OCI-LY7 (cell line): ENCODE measurements at places on chromosomes 3 and 15.

DNA sequence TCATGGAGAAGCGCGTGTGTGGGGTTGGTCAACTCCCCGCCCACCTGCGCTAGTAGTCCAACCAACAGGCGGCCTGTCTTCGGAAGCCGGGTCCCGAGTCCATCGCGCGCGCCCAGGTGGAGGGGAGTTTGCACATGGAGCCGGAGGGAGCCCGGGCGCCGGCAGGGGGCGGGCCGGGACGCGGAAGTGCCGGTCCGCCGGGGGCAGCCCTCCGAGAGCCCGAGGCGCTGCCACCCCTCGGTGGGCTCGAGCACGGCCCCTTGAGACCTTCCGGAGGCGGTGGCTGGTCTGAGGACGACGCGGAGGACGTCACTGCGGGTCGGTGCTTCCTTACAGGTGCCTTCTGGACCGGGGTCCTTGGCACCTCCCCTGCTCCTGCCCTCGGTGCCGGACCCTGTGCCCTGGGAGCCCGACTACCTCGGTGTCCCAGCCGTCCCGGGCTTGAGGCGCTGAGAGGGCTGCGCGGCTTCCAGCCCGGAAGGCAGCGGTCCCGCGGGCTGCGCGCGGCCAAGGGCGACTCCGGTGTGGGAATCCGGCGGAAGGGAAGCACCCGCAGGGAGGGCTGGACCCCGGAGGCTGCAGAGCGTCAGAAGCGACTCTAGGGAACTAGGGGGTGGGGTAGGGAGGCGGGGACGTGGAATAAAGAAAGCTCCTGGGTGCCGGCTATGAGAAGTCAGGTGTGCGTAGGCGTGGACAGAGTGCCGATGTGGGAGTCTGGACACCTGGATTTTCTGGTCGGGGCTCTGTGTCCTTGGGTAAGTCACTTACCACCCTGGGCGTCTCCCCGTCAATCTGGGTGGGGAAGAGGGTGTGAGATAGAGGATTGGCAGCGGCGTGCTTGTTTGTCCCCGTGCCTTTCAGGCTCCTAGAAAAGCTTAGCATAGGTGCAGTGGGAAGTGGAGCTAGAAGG lies 212.3 kb downstream of the FGF12 start:
- no peak for DNase-seq

DNA sequence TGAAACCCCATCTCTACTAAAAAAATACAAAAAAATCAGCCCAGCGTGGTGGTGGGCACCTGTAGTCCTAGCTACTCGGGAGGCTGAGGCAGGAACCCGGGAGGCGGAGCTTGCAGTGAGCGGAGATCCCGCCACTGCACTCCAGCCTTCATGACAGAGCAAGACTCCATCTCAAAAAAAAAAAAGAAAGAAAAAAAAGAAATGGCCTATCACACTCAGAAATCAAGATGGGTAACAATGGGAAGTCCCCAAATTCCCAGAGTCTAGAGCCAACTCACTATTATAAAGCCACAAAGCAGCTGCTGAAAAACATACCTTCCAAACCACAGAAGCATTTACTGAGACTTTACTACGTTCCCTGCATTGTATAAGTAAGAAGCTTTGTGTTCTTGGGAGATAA lies 7.5 kb downstream of the HDGFL3 start:
- DNase-seq = no peak

GRCh38 chr3:127853681-127854080 lies 31.4 kb upstream of the MGLL start:
- DNase-seq = peak; percentile 46

DNA sequence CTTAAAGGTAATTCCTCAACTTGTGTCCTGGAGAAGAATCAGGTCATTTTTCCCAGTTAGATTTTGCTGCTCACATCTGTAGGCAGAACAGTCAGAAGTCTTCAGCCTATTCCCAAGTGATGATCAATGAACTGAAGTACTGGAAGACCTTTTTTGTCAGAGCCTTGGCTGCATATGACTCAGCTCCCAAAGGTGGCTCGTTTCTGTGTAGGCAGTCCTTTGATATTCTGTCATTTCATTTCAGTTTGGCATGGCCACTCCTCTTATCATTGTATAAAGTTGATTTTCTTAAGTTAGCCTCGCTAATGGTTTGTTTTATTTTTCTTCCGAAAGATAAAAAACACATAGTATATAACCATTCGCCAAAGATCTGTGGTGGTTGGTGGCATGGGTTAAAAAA lies 90.7 kb downstream of the KLHL25 start:
- no peak for DNase-seq
